ENCODE measurements at places on chromosomes 6 and 20.
A peak's percentile ranks its signal among the peaks of the same experiment; 100 is the strongest.

GRCh38 chr6:118621799-118622470 lies 29.5 kb downstream of the CEP85L start:
- DNase-seq: no peak

DNA sequence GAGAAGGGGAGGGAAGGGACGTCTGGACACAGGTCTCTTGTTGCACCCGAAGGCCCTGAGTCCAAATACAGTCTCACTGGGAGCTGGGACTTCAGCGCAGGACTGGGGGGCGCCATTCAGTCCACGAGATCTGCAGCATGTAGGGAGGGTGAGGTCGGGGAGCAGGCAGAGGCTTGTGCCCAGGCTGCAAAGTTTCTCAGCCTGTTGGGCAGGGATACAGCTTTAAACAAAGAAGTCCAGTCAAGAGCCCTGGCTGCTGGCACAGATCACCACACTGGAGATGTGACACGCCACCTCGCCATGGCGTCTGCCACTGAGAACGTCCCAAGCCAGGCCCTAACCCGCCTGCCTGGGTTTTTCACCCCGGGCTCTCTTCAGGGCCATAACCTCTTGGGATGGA lies 256.6 kb downstream of the DLL1 start:
- no peak for DNase-seq

- no peak for DNase-seq
These were observed 56.0 kb downstream of the CLIC5 start for GRCh38 chr6:45959534-45960145.

GRCh38 chr6:107275330-107275865 lies 160.1 kb upstream of the BEND3 start:
- DNase-seq: no peak

- DNase-seq: peak; percentile 57
These were observed 31.9 kb downstream of the FOXO3 start for GRCh38 chr6:108592371-108593337.

All from effector memory CD8-positive, alpha-beta T cell (primary cell).